ENCODE measurements at places on chromosomes 2 and 18.

DNA sequence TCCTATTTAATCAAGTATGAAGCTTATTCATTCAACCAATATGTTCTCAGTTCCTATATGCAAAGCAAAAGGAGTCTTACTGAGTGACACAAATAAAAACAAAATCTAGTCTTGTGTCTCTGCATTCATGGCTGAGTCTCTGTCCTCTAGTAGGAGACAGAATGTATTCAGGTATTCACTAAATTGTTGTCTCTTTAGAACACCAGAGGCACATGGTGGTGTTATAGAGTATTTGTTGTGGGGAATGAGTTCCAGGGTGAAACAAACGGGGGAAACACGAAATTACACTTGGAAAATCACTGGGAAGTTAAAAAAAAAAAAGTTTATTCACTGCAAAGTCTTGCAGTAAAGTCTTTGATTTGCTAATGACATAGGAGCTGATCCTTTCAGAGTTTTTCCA lies 131.7 kb upstream of the FSHR start:
- DNase-seq = no peak

DNA sequence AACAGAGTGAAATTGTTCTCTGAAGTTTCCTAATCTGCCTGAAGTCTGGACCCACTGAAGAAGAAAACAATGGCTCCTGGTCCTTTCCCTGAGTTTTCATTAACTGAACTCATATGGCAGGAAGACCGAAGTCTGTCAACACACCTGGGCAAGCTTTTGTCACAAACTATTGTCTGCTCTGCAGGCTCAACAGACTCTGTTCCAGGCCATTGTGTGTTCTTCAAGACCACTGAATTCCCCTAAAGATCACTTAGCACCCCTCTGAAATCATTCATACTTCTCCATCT lies 6.6 kb upstream of the TMEM37 start:
- no peak for DNase-seq

DNA sequence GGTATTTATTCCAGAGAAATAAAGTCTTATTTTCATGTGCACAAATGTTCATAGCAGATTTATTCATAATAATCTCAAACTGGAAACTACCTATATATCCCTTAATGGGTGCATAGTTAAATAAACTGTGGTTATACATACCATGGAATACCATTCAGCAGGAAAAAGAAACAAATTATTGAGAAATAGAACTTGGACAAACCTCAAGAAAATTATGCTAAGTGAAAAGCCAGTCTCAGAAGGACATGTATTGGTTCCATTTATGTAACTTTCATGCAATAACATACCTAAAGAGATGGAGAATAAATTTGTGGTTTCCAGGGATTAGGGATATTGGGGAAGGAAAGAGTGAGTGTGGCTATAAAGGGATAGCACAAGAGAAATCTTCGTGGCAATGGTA lies 452.6 kb downstream of the SETBP1 start:
- DNase-seq = no peak

DNA sequence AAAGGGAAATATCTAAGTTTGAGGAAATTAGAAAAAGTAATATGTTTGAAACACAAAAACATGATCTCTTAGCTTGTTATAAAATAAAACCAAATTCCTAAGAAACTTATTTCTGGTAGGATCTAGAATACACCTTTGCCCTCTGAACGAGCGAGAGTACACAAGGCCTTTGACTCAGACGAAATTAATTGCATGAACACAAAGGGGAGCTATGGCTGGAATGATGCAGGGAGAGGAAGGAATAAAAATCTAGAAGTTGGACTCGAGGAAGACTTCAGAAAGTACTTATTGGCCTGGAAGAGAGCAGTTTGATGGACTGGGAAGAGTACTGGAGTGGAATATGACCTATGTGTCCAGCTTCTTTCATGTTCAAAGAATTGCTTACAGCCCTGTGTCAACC lies 927 bp upstream of the CRYGD start:
- DNase-seq = no peak

DNA sequence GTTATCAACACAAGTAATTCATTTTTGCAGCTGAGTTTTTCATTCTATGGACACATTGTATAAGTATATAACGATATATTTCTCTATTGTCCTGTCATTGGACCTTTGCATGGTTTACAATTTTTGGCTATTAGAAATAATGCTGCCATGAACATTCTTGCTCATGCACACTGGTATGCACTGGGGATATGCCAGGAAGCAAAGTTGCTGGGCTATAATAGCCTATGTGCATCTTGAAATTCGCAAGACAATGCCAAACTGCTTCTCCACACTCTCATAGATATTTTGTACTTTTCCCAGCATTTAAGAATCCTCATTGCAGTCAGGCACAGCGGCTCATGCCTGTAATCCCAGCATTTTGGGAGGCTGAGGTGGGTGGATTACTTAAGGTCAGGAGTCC lies 852.6 kb upstream of the ID2 start:
- DNase-seq = no peak

DNA sequence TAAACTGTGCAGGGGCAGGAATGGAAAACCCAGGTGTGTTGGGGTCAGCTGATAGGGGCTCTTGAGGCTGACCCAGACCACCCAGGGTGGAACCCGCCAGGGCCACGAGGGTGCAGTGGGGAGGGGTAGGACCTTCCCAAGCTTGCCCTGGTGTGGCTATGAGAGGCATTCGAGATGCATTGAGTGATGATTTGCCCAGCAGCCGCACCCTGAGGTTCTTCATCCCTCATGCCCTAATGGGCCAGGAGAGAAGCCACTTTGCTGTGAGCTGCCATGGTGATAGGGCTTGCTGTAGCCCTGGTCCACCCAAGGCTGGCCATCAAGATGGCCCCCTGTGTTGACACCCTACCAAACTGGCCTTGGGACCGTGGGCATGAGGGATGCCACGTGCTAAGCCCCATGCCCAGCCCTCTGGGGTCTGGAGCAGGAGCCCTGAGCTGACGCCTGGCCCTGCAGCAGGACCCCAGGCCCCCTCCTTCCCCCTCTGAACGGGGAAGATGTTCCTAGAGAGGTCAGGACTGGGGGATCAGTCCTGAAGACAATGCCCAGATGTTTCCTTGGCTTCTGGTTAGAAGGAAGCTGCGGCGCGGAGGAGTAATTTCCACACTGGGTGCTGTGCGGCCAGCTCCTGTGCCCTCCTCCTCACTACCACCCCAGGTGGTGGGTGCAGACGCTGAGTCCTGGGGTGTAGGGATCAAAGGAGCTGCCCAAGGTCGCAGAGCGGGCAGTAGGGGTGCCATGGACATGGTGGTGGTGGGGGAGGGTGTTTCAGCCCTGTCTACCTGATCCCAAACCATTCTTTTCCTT lies 122.5 kb upstream of the HDAC4 start:
- DNase-seq = no peak

- peak; percentile 48 for DNase-seq
Observed at GRCh38 chr2:8380566-8380965, 301.3 kb upstream of the ID2 start.

DNA sequence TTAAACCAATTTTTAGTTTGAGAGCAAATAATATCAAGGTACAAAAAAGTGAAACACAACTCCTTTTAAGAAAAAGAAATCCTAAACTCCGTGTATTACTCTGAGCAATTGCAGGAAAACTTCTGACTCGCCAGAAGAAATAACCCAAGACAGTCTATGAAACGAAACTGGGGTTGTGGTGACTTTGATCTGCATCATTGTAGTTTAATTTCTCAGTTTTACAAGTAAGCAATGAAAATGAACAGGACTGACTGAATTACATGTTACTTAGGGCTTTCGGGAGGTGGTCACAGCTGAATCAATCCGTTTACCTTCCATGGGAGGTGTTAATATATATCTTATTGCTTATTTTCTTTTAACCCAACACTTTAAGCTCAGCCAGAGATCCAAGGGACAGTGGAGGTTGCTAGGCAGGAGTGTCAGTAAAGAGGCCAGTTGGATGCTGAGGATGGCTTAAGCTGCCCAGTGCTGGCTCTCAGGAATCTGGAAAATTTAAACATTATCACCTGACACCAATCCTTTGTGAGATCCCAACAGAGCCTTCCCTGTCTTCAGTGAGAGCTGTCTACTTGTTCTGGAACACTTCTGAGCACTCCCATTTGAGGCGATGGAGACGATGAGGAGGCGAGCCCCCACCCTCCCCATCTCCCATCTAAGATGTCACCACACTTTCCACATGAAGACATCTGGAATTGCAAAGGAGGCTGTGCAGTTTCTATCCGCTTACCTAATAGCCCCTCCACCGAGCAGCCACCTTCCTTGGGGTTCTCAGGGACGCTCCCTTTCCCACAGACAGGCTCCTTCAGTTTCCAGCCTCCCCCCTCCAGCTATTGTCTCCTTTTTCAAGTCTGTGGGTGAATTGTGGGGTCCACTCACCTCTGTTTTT lies 3.6 kb upstream of the RAB31 start:
- no peak for DNase-seq

DNA sequence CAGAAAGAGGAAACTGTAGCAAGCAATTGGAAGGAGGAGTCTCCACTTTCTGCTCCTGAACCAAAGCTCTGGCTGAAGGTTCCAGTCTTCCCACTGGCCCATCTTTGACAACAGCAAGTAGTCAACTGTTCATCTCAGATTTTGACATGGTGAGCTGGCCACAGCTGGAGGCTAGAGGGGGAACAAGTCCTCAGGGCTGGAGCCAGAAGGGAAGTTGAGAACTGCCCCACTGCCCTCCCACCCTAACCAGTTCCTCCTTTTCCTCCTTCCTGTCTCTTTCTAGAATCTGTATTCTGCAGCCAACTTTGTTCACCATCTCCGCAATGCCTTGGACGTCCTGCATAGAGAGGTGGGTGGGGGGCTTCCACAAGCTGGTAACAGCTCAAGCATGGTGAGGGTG lies 105.8 kb downstream of the PLB1 start:
- DNase-seq = no peak

- DNase-seq = peak; percentile 91
Observed at GRCh38 chr18:712401-713134, at the start of gene ENOSF1. Gene ENOSF1 (minus strand): TSS chr18:712630. CDS start chr18:712587, 43 bp downstream.

- DNase-seq = peak; percentile 37
Observed at GRCh38 chr18:23536204-23536603, 32.9 kb downstream of the RMC1 start.

- no peak for DNase-seq
Observed at GRCh38 chr2:181178130-181178529, 197.7 kb downstream of the UBE2E3 start.

- DNase-seq = no peak
Observed at GRCh38 chr2:64639691-64640090, 14.0 kb downstream of the SERTAD2 start.

GRCh38 chr2:60148716-60149115 lies 404.7 kb downstream of the BCL11A start:
- no peak for DNase-seq

GRCh38 chr2:166803373-166804000 lies 84.8 kb upstream of the XIRP2 start:
- DNase-seq = peak; percentile 24

All from femur (tissue), 1 donor.